ENCODE measurements at places on chromosomes 1 and 21.

DNA sequence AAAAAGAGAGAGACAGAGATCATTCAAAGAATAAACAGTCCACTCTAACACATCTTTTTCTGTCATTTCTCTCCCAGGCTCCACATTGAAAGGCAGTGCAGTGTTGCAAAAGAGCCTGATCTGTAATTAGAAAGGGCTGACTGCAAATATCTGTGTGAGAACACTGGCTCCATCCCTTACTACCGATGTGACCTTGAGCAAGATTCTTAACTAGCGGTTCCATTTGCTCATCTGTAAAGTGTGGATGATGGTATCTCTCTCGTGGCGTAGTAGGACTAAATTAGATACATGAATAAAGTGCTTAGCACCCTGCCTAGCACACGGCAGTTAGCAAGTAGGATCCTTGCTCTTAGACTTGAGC lies 26.9 kb upstream of the SLC44A3 start:
- no peak for DNase-seq

GRCh38 chr1:24147194-24147593 lies 4.3 kb upstream of the IL22RA1 start:
- DNase-seq, result no peak

DNA sequence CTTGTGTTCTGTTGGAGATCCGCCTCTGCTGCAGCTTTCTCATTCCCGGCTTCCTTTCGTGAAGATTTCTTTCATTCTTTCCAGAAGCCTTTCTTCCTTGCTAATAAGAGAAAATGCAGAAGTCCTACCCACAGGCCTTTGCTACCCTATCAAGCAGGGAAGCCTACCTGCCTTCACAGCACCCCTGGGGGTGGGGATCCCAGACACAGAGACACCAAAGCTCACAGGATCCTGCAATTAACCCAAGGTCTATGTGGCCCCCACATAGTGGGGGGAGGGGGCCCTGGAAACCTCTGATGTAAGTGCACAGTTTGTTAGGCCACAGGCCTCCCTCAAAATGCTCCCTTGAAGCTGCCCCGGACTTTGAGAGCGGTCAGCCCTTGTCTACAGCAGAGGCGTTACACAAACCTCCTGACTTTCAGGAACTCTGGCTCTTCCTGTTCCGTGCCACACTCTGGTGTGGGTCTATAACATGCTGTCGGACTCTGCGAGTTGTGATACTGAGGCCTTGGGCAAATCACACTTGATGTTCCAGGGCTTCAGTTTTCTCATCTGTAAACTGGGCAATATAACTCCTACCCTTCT lies 31.2 kb downstream of the NKAIN1 start:
- DNase-seq, result no peak

DNA sequence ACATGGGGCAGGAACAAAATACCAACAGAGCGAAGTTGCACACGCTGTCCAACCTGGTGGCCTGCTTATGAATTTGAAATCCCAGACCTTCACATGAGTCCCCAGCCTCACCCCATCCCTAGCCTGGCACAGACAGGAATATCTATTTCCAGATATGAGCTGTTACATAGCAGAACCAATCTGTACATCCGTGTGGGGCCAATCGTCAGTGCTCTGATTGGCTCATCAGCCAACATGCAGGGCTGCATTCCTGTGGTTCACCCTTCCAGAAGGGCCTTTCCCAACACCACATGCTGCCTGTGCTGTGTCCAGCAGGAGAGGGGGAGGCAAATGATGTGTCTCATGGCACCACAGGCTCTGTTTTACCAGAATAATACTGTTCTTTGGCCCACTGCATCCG lies 31.3 kb downstream of the CCN1 start:
- DNase-seq, result no peak

GRCh38 chr1:81119319-81119718 lies 681.4 kb upstream of the ADGRL2 start:
- no peak for DNase-seq

DNA sequence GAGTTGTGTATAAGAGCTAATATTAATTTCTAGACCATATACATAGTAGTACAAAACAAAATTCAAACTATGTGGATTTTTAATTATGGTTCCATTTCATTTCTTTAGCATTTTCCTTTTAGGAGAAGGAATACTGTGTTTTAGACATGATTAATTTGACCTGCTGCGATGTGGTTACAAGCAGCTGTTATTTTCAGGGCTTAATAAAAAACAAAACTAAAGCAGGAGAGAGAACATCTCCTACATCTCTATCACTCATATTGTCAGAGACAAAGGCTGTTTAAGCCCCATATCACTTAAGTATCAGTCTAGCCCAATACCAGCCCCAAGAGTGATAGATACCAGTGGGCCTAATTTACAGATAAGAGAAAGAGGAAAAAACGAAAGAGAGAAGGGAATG lies 47.6 kb downstream of the ILDR2 start:
- no peak for DNase-seq

DNA sequence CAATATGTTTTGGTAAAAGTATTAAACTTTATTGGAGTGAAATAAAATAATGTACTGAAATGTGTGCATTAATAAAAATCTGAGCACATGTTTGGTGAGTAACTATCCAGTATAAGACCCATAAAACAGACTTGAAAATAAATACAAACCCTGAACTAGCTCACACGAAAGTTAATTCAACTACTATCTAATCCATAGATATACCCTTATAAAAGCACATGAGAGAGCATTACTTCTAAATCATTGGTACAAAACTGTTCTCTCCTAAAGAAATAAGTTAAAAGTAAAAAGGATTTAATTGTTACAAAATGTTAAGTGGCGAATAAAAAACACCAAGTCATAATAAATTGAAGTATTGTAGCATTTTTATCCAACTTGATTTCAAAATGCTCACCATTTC lies 295.6 kb downstream of the PTPRC start:
- no peak for DNase-seq
